ENCODE measurements at places on chromosomes 11 and 22. TPM values are rescaled to one million over a fixed set of nuclear protein-coding genes. Genes with fewer than 3 reads are reported as not detected.

DNA sequence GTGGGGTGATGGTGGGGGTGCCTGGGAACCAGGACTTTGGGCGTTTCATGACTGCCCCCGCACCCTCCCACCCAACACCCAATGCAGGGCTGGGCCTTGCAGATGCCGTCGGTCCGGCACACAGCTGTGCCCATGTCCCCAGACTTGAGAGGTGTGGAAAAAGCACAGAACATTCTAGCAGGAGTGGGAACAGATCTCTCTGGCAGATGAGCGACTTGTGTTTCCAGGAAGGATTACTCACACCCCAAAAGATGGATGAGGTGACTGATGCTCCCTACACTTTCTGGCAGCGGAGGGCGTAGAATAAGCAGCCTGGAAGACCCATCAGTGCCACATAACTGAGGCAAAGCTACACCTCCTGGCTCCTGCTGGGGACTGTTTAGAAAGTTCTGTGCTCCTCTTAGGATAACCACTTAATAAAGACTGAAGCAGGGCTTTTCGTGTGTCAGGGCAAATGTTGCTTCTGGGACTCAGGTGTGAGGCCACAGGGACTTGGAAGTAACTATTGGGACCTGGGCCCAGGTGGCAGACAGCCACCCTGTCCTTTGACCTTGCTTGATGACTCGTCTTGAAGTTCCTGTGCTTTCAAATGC is 24.2 kb downstream of the FBLN1 start:
- no peak for DNase-seq

GRCh38 chr11:73931039-73931645 is 19.7 kb upstream of the DNAJB13 start:
- no peak for DNase-seq

- DNase-seq, result no peak
Measured at GRCh38 chr11:36509201-36509639, 852 bp downstream of the TRAF6 start.

GRCh38 chr11:69361466-69361865 is 67.5 kb downstream of the MYEOV start:
- DNase-seq, result no peak

GRCh38 chr11:57560146-57560545 is 7.3 kb downstream of the UBE2L6 start:
- DNase-seq, result no peak

- no peak for DNase-seq
Measured at GRCh38 chr11:87351676-87352075, 313.9 kb downstream of the TMEM135 start.

GRCh38 chr22:35893698-35894097 is 134.9 kb downstream of the RBFOX2 start:
- DNase-seq, result no peak

- no peak for DNase-seq
Measured at GRCh38 chr11:134276396-134277182, 410 bp downstream of the GLB1L3 start.

DNA sequence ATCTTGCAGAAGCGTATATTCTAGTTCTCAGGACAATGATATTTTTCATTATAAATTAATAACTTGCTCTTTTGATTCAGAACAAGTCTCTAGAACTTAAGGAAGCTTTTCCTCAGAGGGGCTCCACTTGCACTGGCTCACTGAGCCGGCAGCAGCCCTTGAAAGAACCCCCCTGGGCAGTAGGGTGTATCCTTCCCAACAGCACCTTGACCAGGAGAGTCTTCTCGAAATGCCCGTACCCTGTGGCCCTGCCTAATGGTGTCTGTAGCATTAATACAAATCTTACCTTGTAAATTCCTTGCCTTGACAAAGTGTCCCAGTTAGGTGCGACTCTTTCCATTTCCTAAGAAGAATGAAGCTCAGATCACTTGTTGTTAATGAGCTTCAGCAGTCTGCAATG is 13.5 kb downstream of the PSMD13 start:
- DNase-seq, result no peak

DNA sequence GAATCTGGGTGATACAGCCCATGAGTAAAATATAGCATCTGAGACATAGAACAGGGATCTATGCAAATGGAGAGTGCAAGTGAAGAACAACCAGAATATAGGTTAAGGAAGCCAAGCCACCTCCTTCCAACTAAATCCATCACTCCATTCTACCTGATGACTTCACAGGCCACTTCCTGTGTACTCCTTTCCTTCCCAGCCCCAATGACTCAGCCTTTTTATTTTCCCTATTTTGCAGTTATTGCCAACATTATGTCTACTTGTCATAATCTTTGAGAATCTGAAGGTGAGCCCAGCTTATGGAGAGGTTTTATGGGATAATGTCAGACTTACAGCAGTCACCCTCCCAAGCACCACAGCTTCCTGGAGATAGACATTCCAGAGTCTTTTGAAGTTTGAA is 1.4 kb upstream of the OR52M1 start:
- no peak for DNase-seq

DNA sequence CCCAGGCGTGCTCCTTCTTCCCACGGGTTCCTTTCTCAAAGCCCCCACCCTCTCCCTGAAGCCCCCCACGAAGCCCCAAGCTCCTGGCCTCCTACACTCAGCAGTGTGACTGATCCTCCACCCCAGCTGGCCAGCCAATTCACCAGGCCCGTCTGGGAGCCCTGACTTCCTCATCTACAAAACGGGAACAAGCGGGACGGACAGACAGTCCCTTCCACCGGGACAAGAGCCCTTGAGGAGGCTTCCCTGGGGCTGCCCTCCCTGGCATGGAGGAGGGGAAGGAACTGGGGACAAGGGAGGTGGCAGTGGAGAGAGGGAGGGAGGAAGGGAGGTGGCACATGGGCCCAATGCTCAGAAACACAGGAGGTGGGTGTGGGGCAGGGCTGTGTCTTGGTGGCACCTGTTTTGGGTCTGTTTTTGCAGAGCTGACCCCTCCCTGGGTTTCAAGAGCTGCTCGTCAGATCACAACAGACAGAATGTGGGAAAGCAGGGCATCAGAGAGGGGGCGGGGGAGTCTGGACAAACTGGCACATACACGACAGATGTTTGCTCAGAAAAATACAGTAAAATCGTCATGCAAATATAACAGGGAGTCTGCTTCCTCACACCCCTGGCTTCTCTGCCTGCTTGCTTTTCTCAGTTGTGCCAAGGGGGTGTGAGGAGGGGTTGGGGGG is 56.8 kb downstream of the ELFN2 start:
- peak; percentile 23 for DNase-seq

DNA sequence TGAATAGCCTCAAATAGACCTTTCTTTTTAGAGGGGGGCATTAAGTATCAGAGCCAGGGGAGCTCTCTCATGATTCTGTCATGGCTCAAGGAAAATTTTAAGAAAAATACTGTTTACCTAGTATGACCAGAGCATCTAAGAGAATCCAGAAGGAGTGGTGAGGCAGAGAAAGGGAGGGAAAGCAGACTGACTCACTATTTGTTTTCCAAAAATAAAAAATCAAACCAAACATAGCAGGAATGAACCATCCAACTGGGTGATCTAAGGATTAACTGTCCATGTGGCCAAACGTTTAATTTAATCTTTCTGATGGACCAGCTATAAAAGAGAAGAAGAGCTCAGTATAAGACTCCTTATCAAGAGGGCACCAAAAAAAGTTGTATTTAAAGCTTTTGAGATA is 70.8 kb downstream of the GAB2 start:
- DNase-seq, result no peak

TMEM191C gene
- 1.3 TPM for total RNA-seq

UVRAG gene
- total RNA-seq, result 14.9 TPM

NAALAD2 gene
- total RNA-seq, result 0.92 TPM

TNRC6B gene
- total RNA-seq, result 58.9 TPM
